ENCODE measurements at places on chromosomes 2 and 18.
A peak's percentile ranks its signal among the peaks of the same experiment; 100 is the strongest.

DNA sequence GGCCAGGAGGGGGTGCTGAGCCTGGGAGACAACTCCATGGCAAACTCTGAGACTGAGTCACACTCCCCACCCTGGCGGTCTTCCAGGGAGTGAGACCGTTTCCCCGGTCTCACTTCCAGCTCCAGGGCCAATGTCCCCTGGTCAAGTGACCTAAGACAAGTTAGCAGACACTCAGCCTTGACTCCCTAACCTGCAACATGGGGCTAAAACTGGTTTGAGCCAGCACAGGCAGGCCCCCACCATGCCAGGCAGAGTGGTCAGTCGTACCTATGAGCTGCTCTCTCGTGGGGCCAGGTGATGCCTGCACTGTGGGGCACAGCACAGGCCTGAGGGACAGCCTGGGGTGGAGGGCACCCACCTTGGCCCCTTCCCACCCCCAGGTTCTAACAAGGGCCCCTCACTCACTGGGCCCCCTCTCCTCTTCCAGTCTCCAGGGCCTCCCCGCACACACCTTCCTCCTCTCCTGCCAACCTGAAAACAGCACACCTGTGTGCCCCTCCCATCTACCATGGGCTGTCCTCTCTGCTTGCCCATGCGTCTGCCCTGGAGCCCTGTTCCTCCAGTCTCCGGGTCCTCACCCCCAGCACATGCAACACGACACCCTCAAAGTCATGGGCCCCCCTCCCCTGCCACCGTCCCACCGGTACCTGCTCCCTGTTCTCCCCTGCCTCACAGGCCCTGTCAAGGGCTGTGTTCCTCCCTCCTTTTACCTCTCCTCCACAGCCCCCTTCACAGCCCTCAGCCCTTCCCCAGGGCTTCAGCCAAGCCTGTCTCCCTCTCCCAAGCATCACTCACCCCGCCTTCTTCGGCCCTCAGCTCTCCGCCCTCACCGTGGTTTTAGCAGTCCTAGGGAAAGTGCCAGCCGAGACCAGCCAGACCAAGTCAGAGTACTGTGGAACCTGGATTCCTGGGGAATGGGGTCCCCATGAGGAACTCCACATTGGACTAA is 1.6 kb downstream of the GPR17 start:
- peak; percentile 46 for DNase-seq

DNA sequence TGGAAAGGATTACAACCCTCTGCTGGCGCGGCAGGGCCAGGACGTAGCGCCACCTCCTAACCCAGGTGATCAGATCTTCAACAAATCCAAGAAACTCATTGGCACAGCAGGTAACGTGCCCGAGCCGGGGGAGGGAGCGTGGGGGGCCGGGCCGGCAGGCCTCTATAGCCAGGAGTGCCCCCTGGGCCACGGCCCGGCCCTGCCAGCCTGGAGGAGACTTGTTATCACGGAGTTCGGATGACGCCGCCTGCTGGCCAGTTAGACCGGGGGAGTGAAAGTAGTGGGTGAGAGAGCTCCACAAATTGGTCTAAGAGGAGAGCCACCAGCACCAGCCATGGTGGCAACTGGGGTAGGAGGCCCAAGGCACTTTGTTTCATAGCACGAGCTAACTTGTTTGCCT is 8.6 kb upstream of the TMEM214 start:
- no peak for DNase-seq

- DNase-seq, result no peak
These were observed 191.6 kb upstream of the ID2 start for GRCh38 chr2:8490166-8490721.

DNA sequence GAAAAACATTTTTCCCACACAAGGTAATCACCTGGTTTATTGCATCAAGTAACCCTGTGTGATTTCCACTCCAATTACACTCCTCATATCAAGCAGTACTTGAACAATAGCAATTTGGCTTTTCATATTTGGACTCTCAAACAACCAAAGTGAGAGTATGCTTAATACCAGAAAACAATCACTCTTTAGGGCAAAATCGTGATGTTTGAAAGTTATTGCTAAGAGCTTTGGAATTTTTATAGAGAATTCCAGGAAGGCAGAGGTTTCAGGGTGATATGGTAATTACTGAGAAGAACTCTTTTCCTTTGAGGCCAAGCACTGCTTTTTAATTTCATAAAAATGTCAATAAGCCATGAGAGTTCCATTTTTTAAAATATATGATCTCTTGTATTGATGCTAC is 779.5 kb upstream of the LRRTM1 start:
- DNase-seq, result no peak

- no peak for DNase-seq
These were observed 8.6 kb upstream of the IL36A start for GRCh38 chr2:112996635-112997034.

GRCh38 chr18:67924656-67925055 is 408.1 kb upstream of the DSEL start:
- DNase-seq, result no peak

- no peak for DNase-seq
These were observed 38.9 kb upstream of the MGAT4A start for GRCh38 chr2:98769784-98770183.

GRCh38 chr2:131156452-131157149 is 51.5 kb downstream of the PLEKHB2 start:
- no peak for DNase-seq

- DNase-seq, result peak; percentile 62
These were observed 13.0 kb downstream of the ODC1 start for GRCh38 chr2:10434886-10435819.

GRCh38 chr2:54461261-54461660 is 5.1 kb downstream of the SPTBN1 start:
- peak; percentile 46 for DNase-seq

- DNase-seq, result no peak
These were observed 14.3 kb upstream of the D2HGDH start for GRCh38 chr2:241720099-241720498.

DNA sequence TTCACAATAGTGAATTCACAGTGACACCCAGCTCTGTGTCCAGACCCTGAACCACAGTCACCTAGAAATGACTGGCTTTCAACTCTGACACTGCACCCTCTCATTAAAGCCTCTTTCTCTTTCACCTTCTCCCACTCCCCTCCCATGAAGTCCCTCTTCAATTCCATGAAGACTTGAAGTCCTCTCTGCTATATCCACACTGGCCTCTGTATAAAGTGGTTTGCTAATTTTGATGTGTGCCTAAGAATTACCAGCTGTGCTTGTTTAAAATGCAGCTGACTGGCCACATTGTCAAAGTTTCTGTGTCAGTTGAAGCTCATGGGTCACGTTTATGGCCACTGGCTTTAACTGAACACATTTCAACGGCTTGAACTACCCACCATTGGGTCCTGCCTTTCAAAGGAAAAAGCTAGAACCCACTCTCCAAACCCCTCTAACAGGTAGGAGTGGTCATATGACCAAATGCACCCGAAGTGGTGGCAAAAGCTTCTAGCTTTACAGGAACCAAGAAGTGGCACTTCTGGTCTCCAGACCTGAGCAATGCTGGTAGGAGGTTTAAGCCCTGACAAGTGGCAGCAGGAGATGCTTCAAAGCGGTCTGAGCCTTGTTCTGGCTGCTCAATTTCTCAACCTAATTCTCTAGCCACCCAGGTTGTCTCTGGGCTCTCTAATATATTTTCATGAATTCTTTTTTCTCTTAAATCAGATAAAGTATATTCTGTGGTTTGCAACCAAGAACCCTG is 34.2 kb downstream of the B4GALT6 start:
- DNase-seq, result no peak

DNA sequence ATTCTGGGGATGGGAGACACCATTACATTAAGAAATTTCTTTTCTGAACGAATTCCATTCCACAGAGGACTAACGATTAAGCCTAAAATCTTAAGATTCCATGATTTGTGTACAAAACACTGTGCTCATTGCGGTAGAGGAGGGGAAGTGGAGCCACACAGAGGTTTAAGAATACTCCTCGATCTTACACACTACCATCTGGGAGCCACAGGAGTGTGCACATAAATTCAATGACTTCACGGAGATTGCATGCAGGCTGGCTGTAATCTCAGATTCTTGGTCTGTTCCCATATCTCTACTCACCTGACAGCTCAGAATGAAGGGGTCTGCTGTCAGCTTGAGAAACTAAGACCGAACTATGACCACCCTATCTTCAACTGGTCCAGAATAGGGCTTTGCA is 762 bp downstream of the VPS4B start:
- no peak for DNase-seq

GRCh38 chr2:101696272-101697123 is 1.0 kb upstream of the MAP4K4 start:
- DNase-seq, result no peak

- DNase-seq, result no peak
These were observed 122.1 kb upstream of the SLC39A10 start for GRCh38 chr2:195534971-195535370.

DNA sequence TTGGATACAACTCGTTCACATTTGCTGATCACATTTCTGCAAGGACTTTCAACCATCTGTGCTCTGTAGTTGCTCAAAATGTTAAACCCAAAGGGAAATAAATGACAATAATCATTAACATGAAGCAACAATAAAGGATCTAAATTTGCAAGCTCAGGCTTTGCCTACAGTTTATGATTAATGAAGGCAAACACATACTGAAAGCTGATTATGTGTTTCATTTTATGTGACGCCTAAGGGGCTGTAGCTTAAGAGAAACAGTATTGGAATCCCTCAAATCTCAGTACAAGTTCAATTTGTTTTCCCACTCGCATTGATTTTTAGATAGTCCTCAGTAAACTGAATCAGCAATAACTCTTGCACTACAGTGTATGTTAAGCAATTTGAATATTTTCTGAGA is 160.3 kb upstream of the FSIP2 start:
- DNase-seq, result no peak

- no peak for DNase-seq
These were observed 34.3 kb downstream of the CRACDL start for GRCh38 chr2:98901702-98902101.

- DNase-seq, result no peak
These were observed 7.8 kb upstream of the CNDP2 start for GRCh38 chr18:74488354-74488753.

GRCh38 chr2:190889175-190889943 is 8.7 kb downstream of the GLS start:
- no peak for DNase-seq

DNA sequence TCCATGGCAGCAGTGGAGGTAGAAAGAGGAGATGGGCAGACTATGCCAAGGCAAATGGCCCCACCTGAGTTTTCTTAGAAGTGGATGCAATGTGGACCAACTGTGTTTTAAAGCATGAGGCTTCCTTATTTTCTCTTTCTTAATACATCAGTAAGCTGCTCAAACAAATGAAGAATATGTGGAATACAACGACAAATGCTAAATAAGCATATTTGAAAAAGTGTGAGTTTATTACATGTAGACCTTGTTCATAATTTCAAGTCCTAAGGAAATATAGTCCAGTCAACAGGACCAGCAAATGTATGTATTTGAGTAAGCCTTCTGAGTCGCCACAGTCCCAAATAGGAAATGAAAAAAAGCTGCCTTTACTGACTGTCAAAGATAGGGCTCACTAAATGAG is 177.8 kb downstream of the PRPF40A start:
- no peak for DNase-seq

DNA sequence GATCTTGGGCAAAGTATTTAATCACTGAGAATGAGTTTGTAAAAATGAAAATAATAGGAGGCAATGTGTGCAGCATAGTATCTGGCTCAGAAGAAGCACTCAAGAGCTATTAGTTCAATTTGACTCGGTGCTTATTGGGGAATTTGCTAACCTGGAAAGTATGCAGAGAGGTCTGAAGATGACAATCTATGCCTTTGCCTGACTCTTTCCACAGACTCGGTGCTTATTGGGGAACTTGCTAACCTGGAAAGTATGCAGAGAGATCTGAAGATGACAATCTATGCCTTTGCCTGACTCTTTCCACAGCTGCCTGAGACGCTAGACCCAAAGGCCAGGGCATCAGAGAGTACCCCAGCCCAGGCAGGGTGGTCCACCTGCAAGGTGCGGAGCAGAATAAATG is 12.2 kb upstream of the SH3BP4 start:
- peak; percentile 28 for DNase-seq

Measured in fibroblast of skin of right biceps (primary cell).